ENCODE measurements at places on chromosomes 4 and X.

DNA sequence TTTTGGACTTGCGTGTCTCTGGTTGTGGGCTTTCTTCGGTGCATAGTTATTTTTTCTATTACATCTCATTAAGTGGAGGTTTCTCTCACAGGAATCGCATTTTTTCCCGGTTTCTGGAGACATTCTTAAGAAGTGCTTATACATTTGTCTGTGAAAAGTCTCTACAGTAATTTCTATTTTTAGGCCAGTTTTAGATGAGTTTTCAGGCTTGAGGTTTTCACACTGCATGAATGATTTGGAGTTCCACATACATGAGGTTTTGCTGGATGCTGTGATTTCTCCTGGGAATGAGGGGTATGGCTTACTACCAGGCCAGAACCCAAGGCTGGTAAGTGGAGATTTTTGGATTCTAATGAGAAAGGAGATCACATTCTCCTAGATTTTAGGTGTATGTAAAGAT, 422.6 kb upstream of the SLIT2 start:
- DNase-seq: no peak

DNA sequence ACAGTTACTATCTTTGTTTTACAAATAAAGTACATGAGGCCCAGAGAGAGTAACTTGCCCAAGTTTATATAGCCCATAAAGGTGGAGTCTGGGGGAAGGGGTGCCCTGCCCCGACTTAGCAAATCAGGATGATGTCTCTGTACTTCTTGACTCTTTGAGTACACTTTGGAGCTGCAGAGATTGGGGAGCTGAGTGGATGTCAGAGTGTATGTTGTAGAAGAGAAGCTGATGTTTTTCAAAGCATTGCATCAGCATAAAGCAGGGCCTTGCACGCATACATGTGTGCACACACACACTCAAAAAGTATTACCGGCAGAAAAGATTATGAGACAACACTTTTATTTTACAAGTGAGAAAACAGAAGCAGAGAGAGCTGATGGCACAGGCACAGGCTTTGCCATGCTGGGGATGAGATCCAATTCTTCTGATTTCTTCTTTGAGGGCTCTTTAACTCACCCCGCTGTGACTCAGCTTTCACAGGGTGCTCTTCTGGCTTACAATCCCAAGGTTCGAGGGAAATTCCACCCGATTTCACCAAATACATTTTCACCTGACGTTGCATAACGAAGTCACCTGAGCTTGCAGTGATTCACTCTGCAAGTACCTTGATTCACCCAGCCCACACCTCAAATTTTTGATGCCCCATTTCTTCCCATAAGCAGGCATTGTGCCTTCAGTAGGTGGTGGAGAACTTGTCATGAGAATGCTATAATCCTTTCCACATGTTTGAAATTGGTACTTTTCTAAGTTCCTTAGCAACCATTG, 292.8 kb upstream of the BOD1L1 start:
- DNase-seq: no peak

- DNase-seq: no peak
Observed at GRCh38 chrX:153396320-153397195, 4.6 kb downstream of the PNMA6E start.

- DNase-seq: no peak
Observed at GRCh38 chr4:140249351-140249750, 95.4 kb upstream of the MAML3 start.

GRCh38 chr4:182808673-182809416, 108.3 kb downstream of the DCTD start:
- no peak for DNase-seq

GRCh38 chr4:56448301-56448700, 12.2 kb downstream of the PAICS start:
- no peak for DNase-seq

DNA sequence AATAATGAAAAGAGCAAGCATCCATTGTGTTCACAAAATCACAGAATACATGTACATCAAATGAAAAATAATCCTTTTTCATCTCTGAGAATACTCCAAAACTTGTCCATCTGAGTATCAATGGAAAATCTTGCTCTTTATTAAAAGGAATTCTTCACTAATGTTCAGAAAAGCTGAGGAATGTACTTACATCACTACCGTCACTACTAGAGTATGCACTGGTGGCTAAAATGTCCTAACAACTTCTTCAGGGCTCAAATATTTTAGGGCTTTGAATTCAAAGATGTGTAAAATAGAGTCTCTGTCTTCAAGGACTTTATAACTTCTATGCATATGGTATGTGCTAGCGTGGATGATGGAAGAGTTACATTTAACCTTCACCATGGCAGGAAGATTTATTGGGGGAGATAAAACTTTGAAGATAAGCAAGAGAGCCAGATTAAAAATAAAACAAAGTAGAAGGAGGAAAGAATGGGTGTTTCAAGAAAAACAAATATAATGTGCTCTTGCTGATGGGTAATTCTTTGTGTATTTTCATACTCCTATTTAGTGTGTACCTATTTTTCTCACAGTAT, 55.1 kb downstream of the DMD start:
- DNase-seq: no peak

DNA sequence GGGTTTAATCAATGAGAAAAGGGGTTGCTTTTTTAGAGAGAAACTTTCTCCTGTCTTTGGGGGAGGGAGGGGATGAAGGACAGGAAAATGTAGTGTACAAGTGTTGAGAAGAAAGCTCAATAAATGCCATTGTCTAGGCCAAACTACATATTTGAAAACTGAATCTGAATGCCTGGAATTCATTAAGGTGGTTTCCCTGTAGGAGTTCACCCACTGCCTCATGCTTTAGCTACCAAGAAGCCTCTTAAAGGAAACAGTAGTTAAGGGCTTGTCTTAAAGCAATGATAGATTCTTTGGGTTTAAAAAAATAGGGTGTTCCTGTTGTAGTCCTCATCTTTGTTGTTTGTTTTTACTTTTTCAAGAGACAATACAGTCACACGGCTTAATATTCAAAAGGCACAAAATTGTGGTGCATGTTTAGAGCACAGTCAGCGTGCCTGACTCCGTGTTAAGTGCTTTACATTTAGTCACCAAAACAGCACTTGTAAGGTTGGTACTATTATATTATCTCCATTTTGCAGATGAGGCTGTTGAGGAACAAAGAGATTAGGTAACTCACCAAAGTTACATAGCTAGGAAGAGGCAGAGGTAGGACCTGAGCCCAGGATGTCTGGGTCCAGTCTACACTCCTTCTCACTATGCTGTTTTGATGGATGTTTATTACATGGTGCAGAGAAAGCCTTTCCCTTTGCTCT, 46.0 kb downstream of the FNIP2 start:
- no peak for DNase-seq

DNA sequence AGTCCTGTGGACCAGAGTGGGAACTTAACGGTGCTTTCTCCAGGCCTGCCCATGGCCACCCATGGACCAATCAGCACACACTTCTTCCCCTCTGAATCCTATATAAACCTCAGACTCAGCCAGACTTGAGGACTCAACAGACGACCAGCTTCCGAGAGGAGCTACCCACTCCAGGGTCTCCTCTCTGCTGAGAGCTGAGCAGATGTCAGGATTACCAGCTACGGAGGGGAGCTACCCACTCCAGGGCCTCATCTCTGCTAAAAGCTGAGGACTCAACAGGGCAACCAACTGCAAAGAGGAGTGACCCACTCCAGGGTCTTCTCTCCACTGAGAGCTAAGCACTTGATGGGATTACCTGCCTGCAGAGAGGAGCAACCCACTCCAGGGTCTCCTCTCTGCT, 80.0 kb upstream of the DDX60 start:
- no peak for DNase-seq
